ENCODE measurements at places on chromosomes 2 and 18.
A peak's percentile ranks its signal among the peaks of the same experiment; 100 is the strongest.

DNA sequence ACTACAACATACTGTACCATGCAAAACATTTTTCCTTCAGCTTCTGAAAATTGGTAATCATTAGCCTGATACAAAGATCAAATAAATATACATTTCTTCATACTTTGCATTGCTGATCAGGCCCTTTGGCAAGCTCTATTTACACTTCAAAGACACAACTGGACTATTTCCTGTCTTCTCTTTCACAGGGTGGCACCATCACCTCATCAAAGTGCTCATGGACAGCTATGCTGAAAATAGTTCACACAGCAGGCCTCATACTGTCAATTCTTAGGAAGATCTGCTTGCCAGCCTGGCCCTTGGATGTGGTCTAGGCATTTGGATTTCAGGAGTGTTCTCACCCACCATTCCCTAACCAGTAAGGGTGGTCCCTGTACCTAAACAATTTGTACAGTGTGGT is 33.9 kb downstream of the FBXO15 start:
- DNase-seq = no peak

DNA sequence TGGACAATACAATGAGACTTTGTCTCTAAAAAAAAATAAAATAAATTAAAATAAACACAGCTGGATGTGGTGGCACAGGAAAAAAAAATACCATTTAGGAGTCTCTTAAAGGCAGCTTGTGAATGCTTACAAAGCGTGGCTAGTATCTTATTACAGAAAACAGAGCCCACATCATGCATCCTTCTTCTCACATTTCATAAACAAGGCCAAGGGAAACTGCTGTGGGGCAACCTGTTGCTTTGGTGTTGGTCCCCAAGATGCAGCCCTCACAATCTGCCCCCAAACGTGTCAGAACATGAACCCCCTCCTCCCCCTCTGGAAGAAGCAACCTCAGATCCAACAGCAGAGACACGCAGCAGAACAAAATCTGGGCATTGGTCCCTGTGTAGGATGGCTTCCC is 2.6 kb downstream of the SLC14A1 start:
- DNase-seq = no peak

DNA sequence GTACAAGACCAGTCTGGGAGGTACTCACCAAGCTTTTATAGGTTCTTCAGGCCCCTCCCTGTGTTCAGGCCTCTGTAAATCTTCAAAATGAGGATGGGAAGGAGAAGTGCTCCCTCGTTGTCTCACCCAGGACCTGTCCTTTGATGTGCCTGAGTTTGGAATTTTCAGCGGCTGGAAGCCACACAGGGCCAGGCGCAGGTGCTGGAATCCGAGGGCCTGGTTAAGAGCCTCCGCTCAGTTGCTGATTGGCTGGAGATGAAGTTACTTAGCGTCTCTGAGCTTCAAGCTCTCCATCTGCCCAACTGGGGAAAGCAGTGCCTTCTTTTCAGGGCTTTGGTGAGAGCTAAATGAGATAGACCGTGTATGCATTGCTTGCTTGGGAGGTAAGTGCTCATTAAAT is 30.0 kb downstream of the HJURP start:
- DNase-seq = no peak

- no peak for DNase-seq
These were observed 137.8 kb downstream of the PIK3C3 start for GRCh38 chr18:42092848-42093247.

DNA sequence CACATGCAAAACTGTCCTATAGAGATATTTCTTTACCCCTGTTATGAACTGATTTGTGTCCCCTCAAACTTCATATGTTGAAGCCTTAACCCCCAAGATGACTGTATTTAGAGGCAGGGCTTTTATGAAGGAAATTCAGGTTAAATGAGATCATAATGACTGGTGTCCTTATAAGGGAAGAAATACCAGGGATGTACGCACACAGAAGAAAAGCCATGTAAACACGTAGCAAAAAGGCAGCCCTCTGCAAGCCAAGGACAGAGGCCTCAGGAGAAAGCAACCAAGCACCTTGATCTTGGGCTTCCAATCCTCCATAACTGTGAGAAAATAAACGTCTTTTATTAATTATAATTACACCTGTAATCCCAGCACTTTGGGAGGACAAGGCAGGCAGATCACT is 101.3 kb upstream of the NDUFV2 start:
- DNase-seq = no peak

GRCh38 chr2:138335036-138335435 is 166.5 kb upstream of the SPOPL start:
- DNase-seq = no peak

DNA sequence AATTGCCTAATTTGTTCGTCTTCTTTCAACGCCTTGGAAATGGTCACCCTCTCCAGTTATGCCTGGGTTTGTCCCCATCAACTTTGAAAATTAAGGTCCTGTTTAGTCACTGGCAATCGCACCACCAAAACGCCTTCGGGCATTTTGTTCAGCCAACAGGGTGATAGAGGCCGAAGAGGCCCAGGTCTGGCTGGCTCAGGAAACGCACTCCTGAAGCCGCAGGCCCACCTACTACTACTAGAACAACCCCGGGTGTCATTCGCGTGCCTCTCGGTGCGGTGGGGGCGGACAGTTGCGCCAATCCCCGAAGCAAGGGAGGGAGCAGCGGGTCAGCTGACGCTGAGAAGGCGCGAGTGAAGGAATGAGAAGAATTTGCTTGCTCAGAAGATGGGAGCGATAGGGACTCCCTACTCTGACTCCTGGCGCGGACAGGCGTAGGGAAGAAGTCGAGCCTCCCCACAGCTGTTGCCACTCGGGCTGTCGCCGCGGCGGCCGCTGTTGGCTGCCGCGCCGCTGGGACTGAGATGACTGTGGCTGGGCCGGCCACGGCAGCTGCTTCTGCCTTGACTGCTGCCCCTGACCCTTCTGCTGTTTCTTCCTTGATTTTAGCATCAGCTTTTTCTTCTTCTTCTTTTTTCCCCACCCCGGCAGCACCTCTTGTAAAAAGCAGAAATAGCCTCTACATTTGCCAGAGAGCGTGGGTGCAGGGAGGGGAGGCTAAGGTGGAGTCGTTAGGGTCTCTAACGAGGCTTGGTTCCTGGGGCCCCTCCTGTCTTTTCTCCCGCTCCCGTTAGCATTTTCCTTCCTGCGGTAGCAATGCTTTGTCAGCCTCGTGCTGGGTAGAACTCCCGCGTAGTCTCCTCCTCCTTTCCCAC is 387.6 kb downstream of the FIGN start:
- DNase-seq = no peak

DNA sequence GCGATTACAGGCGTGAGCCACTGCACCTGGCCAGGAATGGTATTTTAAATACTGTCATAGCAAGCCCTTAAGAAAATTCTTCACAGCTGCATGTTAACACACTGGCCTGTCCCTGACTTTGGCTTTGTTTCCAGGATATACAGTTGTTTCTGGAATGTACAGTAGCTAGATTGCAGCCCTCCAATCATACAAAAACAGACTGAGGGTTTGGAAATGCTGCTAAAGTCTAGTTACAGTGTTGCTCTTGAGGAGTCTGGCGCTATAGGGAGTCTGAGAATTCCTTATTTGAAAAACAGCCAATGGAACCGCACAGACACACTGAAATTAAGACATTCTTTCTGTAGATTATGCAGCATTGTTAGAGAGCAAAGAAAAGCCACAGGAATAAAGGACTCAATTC is 37.7 kb downstream of the STON1 start:
- no peak for DNase-seq

DNA sequence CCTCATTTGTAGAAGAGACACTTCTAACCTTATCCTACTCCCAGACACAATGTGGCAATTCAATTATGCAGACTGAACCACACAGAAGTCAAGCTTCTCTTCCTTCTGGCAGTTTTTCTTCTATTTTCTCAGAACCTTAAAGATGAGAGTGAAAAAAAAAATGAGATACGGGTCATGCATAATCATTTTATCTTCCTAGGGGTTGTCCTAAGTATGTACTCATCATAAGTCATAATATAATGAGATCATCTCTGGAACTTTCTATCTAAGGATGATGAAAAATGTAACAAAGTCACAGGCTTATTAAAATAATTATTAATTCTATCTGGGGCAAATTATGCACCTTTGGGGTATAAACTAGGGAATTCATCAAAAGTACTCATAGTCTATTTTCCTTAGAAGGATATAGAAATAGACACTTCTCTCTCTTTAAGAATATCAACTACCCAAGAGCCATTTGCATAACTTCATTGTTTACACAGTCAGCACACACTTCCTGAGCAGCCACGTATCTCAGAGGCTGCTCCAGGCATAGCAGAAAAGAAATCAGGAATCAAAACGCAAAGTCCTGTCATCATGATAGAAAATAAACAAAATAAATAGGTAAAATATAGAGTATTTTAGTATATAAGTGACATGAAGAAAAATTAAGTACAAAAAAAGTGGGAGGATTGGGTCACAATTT is 345.9 kb upstream of the SPHKAP start:
- DNase-seq = no peak

DNA sequence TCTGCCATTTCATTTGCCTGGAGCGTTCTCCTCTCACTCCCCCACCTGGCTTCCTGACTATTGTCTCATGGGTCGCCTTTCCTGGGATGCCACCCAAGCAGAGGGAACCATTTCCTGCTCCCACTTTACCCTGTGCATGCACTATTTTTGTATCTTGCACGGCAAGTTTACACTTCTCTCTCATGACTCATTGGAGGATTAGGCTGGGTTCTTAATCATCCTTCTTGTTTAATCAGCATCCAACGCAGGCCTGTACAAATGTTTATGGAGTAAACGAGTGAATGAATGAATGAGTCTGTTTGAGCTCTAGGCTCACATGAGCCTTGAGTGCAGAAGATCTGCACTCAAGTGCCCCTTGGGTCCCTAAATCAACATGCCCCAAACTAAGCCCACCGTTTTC is 3.8 kb upstream of the ARHGAP25 start:
- DNase-seq = no peak

- no peak for DNase-seq
These were observed 18.4 kb downstream of the VPS54 start for GRCh38 chr2:64000630-64001381.

- DNase-seq = no peak
These were observed 177.2 kb downstream of the EN1 start for GRCh38 chr2:118670276-118670675.

DNA sequence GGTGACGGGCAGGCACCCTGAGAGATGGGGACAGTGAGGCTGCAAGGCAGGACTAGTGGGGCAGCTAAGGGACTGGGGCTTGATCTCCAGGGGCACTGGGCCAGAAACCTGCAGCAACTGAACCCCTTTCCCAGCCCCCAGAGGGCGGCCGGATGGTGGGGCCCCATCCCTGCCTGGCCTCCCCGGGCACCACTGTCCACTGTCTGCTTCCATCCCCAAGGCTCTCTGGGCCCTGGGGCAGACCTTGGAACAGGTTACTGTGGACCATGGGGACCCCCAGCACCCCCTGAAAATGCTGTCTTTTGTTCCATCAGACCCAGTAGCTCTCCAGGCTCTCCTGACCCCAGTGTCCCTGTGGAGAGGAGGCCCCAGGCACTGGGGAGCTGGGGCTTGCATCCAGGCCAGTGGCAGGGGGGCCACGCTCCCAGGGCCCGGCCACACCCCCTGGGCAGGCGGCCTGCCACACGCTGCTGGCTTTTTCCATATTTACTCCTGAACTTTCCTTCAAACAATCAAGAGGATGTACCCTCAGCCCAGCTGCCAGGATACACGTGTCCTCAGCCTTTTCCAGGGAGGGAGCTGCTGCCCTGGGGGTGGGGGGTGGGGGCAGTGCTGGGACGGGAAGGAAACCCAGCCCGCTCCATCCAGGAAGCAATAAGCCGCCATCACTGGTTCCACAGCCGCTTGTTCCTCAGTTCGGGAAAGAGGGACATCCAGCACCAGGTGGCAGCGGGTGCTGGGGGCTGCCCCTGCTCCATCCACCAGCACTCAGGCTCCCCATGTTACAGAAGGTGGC is 102.3 kb upstream of the ODC1 start:
- DNase-seq = no peak

GRCh38 chr2:85326406-85327159 is 1.2 kb downstream of the TGOLN2 start:
- peak; percentile 36 for DNase-seq

GRCh38 chr2:25655316-25655715 is 18.1 kb downstream of the DTNB start:
- no peak for DNase-seq

- no peak for DNase-seq
These were observed 66.0 kb downstream of the TTC32 start for GRCh38 chr2:19835781-19836281.

- no peak for DNase-seq
These were observed 206.9 kb downstream of the BCL2 start for GRCh38 chr18:63112706-63113105.

GRCh38 chr2:28717339-28717758 is 34.3 kb upstream of the PPP1CB start:
- DNase-seq = no peak

GRCh38 chr2:143261986-143262385 is 132.8 kb downstream of the ARHGAP15 start:
- peak; percentile 45 for DNase-seq

DNA sequence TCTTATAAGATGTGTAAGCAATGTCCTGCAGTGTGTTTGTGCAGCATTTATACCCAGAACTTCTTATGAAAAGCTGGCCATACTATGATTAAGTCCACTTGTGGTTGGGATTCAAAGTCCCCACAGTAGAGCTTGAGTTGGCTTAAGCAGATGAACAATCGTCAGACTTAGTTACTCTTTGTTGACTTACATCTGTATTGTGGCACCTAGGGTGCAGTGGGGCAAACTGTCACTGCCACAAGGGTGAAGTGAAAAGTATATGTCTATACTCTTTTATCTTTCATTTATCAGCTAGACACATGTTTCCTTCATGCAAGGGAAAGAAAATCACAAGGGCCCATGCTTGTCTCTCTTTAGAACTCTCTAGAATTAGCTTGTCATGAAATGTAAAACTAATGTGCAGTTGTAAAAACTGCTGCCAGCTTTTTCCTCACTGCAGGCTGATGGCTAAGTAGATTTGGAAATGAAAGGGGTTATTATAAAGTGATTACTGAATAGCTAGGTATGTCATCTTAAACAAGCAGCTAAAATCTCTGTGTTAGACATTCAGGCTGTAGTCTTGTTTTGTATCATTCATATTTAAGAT is 474.5 kb downstream of the PTPRM start:
- no peak for DNase-seq

GRCh38 chr2:190891372-190891771 is 10.8 kb downstream of the GLS start:
- DNase-seq = no peak

GRCh38 chr2:215828528-215829184 is 184.7 kb downstream of the MREG start:
- DNase-seq = no peak
